ENCODE measurements at places on chromosomes 3 and 15.
A peak's percentile ranks its signal among the peaks of the same experiment; 100 is the strongest.

DNA sequence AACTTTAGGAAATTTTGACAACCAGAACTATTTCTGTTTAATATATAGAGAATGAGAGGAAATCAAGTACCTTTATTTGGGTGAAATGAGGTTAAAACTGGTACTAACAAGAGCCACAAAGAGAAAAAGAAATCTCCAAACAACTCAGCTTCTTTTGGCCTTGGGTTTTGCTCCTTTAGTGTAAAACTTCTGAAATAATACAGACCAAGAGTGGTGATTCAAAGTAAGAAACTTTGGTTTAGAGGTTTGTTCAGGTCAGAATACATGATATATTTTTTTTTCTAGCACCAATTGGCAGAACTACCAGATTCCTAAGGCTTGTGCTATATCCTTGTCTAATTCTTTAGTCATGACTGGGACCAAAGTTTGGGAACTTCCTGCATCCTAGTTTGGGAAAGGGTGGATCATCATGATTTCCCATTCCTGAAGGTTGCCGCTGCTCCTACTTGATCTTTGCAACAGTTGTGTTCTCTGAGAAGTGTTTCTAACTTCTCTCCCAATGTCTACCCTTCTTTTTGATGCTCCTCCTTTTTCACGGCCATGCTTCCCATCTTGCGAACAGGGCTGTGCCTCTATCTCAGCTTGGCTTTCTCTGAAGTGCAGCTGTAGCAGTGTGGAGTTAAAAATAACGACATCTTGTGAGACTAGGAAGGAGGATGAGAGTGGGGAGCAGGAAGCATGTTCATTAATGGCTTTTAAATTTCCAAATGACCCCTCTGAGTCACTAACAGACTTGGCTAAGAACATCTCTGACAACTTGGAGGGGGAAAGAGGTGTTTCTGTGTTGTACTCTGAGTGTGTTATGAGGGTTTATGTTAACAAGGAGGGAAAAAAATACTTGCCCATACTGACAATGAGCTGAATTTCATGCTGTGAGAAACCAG is 87.7 kb downstream of the KCNAB1 start:
- no peak for DNase-seq

GRCh38 chr3:175702956-175703355 is 843.8 kb downstream of the NAALADL2 start:
- DNase-seq, result no peak

GRCh38 chr3:191236646-191237045 is 37.6 kb downstream of the OSTN start:
- no peak for DNase-seq

DNA sequence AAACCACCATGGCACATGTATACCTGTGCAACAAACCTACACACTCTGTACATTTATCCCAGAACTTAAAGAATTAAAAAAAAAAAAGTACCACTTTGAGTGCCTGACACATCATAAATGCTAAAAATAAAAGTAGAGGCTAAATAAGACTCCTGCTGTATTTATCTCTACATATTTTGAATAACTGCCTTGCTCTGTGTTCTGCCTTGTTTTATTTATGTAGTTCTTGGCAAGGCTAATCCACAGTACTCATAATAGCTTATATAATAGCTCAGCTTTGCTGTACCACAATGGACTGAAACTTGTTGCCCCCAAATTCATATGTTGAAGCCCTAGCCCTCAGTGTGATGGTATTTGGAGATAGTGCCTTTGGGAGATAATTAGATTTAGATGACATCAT is 95.4 kb upstream of the ADAMTS9 start:
- no peak for DNase-seq

GRCh38 chr3:5059782-5060181 is 62.3 kb upstream of the ARL8B start:
- no peak for DNase-seq

DNA sequence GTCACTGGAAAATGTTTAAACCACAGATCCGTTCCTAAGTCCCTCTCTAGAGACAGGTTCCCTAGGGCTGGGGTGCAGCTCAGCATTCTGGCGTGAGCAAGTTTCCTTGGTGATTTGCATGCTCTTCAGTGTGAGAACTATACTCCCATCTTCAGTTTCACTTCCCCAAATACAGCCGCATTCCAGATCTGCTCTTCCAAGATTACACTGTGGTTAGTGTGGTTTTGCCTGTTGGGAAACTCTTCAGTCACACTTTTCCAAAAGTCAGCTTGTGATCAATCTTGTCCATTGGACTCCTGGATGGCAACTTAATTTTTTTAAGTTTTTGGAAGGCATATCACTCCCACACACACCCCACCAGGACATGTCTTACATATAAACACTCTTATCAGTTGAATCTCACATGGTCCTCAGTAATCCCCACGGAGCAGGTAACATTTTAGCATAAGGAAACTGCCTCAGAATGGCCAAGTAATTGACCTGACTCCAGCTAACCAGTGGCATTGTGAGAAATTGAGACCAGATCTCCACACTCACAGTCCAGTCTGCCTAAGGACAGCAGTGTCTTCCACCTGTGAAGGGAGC is 33.5 kb upstream of the PTPN23 start:
- peak; percentile 63 for DNase-seq

GRCh38 chr3:113783463-113783862 is 36.6 kb downstream of the ATP6V1A start:
- peak; percentile 52 for DNase-seq

- no peak for DNase-seq
Measured at GRCh38 chr15:60384053-60384452, 13.7 kb downstream of the ANXA2 start.

GRCh38 chr15:45375836-45376235 is 2.5 kb downstream of the GATM start:
- no peak for DNase-seq

DNA sequence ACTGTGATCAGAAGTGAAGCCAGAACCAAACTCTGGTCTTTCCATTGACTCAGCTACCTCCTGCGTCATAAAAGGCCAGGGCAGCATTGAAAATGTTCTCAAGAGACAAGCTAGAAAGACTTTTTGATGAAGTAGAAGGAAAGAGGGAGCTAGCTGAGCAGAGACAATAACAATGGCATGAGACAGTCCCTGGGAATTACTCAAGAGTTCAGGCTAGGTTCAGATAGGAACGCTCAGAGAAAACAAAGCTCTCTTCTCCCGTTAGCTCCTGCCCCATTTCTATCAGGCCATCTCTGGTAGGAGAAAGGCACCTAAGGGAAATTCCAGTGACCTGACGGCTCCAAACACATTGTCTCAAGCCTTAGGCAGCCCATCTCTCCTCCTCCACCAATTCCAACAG is 7.0 kb upstream of the OXTR start:
- no peak for DNase-seq

DNA sequence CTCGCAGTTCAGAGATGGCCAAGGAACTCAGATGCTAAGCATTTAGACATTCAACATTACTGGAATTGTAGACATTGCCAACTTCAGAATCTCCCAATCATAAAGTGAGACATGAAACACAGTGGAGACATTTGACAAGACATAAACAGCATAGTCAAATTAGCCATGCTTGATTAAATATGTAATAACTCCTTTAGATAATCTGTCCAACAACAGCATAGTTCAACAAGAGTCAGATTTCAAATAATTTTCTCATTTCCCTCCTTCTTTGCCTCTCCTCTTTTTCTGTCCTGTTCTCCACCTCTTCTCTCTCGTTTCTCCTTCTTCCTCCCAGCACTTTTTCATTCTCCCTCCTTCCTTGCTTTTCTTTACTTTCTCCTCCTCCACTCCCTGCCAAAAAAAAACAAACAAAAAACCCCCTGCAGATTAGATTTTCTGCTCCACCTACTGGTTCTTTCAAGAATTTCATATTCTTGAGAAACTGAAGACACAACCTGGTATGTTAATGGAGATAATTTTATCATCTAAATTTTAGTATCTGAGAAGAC is 20.2 kb downstream of the CPOX start:
- peak; percentile 71 for DNase-seq

DNA sequence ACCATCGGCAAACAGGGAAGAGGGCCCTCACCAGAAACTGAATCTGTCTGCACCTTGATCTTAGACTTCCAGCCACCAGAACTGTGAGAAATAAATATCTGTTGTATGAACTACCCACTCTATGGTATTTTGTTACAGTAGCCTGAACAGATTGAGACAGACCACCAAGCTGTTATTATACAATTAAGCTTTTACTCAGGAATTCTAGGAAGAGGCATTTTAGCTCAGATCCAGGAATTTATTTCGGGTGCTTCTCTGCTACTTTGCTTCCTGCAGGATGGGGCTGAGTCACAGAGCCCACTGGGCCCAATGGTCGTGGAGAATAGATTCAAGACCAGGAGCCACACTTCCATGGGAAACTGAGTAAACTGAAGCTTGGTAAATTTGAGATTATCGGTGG is 145.5 kb upstream of the PFN2 start:
- no peak for DNase-seq

DNA sequence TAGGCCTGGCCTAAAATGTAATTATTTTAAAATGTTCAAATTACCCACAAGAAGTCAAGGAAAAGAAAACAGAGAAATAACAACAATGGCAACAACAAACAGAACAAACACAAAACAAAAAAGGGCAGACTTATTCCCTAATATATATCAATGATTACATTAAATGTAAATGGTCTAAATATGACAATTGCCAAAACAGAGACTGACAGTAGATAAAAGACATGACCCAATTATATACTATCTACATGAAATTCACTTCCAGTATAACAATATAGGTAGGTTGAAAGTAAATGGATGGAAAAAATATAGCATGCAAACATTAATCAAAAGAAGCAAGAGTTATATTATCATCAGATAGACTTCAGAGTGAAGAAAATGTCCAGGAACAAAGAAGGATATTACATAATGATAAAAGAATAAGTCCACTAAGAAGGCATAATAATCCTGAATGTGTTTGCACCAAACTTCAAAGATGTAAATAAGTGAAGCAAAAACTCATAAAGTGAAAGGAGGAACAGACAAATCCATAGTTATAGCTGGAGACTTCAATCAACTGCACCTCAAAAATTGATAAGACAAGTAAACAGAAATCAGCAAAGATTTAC is 6.5 kb downstream of the SEC22C start:
- no peak for DNase-seq

GRCh38 chr3:16467393-16467792 is 46.1 kb downstream of the RFTN1 start:
- DNase-seq, result no peak

DNA sequence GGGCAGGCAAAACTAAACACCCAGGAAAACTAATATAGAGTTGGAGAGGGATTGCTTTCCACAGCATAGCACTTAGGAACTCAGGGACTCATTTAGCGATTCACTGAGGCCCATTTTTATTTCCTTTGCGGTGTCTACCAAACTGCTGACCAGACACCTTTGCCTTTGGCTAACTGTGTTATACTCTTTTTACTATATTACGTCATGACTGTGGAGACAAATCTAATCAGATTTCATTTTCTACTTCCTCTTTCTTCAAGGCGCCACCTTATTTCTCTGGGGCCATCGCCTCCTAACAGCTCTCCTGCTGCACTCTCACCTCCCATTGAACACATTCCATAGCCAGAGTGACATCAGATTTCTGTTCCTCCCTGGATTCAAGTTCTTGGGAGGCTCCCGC is 215.7 kb upstream of the WNT5A start:
- DNase-seq, result no peak

DNA sequence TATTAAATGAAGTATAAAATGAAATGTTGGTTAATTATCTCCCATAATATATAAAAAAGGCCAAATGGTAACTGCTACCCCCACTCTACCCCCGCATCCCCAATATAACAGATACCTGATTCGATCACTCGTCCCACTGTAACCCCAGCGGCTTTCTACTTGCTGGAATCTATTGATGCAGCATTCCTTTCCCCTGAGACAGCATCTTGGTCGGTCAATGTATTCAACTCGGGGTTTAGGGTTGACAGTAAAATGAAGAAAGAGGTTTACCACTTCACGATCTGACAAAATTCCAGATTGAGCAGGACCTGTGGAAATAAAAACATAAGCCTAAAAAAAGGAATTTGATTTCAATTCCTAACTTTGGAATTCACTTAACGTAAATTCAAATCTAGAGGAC is 18.6 kb upstream of the C15orf40 start:
- no peak for DNase-seq

- DNase-seq, result no peak
Measured at GRCh38 chr15:31390777-31391486, 64.3 kb downstream of the KLF13 start.

DNA sequence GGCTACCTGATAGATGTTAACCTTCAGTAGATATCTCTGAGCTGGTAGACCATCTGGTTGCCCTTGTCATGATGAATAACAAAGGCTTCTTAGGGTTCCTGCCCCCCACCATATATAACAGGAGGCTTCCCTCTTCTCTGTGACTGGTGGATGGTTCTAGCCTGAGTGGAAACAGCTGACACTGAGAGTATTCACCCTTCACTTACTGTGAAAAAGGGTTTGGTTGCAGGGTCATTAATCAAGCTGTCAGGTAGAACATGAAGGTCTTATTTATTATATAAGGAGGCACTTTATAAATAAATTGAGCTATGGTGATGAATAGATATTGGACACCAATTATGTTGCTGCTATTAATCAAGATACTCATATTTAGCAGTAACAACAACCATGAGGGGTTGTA is 58.6 kb downstream of the CACNA2D3 start:
- DNase-seq, result no peak

GRCh38 chr3:46542801-46543201 is 23.3 kb downstream of the LRRC2 start:
- DNase-seq, result no peak

DNA sequence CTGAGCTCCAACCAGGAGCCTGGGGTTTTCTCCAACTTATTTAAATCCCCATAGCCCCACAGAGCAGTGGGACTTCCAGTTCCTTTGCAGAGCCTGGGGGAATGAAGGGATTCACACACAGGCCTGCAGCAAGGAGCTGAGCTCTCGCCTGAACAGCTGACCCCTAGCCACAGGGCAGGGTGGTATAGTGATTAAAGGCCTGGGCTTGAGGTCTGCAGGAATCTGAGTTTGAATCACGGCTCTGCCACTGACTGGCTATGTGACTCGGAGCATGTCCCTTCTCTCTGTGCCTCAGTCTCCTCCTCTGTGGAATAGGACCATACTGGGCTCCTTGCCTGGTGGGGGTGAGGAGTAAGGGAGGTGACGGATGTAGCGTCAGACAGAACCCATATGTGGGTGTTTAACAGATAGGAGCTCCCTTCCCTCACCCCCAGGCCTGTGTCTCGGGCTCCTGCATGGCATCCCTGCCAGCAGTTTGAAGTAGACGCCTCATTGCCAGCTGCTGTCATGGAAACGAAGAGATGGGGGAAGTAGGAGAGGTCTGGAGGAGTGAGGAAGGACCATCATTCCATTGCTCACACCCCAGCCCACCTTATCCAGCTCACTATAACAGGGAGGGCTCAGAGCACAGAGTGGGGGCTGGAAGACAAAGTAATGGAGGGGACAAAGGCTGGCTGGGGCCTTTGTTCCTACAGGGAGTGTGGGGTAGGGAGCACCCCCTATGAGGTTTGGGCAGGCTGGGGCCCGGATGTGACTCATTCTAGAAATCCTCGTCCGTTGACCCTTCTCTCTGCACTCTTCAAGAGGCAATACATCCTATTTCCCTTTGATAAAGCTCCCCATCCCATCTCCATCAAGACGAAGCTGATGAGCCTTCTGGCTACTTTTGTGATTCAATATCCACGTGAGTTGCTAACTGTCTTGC is 14.8 kb downstream of the HRH1 start:
- DNase-seq, result no peak
